ENCODE measurements at places on chromosomes 3 and 15.

GRCh38 chr15:41911691-41912345 lies 18.0 kb upstream of the SPTBN5 start:
- DNase-seq, result no peak

GRCh38 chr15:52243286-52243685 lies 52.1 kb upstream of the GNB5 start:
- no peak for DNase-seq

DNA sequence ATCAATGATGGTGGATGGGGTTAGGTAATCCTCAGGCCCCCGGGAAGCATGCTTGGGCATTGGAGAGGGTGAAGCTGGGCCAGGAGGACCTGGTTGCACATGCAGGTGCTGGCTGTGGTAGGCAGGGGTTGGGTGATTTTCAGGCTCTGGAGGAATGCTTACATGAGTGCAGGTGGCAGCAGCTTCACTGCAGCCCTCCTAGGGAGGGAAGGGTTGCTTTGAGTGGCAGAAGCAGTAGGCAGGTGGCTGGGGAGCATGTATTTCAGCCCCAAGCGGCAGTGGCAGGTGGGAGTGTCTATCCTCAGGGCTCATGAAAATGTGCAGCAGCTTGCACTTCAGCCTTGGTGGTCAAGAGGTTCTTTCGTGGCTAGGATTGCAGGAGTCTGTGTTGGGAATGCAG lies 230.0 kb upstream of the CTNNB1 start:
- no peak for DNase-seq

- no peak for DNase-seq
Measured at GRCh38 chr15:81484086-81484955, 110.3 kb upstream of the TMC3 start.

- peak; percentile 61 for DNase-seq
Measured at GRCh38 chr15:89845305-89845893, 30.7 kb upstream of the ANPEP start.

DNA sequence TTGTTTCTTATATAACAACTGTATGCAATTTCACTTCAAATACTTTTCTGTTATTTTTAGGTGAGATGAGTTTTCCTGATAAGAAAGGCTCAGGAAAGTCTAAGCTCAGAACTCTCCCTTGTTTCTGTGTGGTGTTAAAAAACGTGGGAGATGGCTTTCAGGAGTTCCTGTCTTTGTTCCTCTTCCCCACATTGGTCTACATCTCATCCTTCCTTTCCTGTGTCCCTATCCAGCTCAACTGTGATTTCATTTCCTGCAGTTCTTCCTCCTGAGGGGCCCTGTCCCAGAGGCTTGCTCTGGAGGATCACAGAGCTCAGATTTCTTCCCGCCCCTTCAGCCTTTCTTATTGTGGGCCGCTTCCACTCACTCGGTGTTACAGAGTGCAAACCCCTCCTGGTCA lies 11.2 kb downstream of the SEC13 start:
- no peak for DNase-seq

GRCh38 chr3:98542623-98543022 lies 10.8 kb downstream of the GPR15 start:
- DNase-seq, result no peak

- no peak for DNase-seq
Measured at GRCh38 chr3:16329826-16330129, 64.8 kb downstream of the OXNAD1 start.

DNA sequence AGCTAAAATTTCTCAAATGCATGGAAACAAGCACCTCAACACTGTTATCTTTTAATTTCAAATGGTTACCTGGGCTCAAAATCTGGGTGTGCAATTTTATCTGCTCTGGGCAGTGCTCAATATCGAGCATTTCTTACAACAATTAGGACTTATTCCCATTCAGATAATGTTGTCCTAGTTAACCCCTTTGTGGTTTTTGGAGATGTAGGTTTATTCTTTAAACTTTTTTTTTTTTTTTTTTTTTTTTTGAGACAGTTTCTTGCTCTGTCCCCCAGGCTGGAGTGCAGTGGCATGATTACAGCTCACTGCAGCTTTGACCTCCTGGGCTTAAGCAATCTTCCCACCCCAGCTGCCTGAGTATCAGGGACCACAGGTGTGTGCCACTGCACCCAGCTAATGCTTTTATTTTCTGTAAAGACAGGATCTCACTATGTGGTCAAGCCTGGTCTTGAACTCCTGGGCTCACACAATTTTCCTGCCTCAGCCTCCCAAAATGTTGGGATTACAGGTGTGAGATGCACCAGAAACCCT lies 4.4 kb upstream of the ATP2C1 start:
- no peak for DNase-seq

DNA sequence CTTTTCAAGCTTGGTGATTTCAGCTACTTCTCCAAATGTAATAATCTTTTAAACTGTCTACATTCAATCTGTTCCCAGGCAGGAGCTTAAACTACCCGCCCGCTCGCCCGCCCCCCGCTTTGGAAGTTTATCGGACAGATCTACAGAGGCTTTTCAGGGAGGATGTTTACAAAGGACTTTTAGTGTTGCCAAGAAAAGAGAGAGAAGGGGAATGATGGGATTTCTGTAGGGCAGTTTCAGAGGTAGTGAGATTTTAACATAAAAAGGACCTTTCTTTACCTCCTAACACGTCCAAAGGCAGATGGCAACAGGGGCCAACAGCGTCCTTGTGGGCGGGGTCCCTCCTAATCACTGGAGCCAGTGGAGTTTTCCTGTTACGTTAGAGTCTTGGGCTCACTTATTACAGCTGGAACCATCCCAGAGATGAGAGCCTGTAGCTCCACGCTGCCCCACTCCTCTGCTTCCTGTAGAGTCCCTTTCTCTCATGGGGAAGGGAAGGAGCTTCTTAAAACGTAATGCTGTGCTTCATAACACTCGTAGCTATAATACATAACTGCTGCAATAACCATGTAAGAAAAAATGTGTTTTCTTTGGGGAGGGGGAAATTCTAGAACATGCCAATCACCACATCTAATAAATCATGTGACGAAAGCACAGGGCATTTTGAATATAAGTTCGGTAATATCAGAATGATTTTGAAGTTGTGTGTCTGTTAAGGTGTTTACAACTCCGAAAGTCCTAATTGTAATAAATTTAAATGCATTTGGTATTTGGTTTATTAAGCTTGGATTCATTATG lies 30.9 kb downstream of the HES1 start:
- no peak for DNase-seq

- no peak for DNase-seq
Measured at GRCh38 chr3:160747422-160747821, 8.6 kb upstream of the PPM1L start.
